ENCODE measurements at places on chromosomes 7 and 10. TPM values are rescaled to one million over a fixed set of nuclear protein-coding genes. Genes with fewer than 3 reads are reported as not detected.

The VSTM4 gene
- total RNA-seq: 0.39 TPM

The C10orf53 gene
- not detected for total RNA-seq

The FAM25G gene
- 1.5 TPM for total RNA-seq

The NUDT13 gene
- total RNA-seq: 2.6 TPM

The GLI3 gene
- total RNA-seq: 0.20 TPM

The ADIRF gene
- not detected for total RNA-seq

The CALML3 gene
- not detected for total RNA-seq

The IKZF1 gene
- not detected for total RNA-seq

The EMX2 gene
- not detected for total RNA-seq

The NODAL gene
- not detected for total RNA-seq

The CNPY1 gene
- total RNA-seq: not detected
